Myometrial cell (primary cell): ENCODE measurements at places on chromosomes 1 and 21. TPM values are rescaled to one million over a fixed set of nuclear protein-coding genes. Genes with fewer than 3 reads are reported as not detected.

The CD5L gene
- total RNA-seq: not detected in 2 replicates

The IL10 gene
- total RNA-seq: not detected in 2 replicates

The CCDC30 gene
- 0.29 and 0.71 TPM in 2 replicates for total RNA-seq

The KCNH1 gene
- total RNA-seq: not detected in 2 replicates

The HFM1 gene
- total RNA-seq: not detected in 2 replicates

The USP33 gene
- total RNA-seq: 35.5 and 44.0 TPM in 2 replicates

The LRRC3 gene
- total RNA-seq: 0.18 and 0.29 TPM in 2 replicates

The OR2L8 gene
- not detected in 2 replicates for total RNA-seq

The MCOLN2 gene
- 0.53 and 1.7 TPM in 2 replicates for total RNA-seq

The KRTAP19-8 gene
- not detected in 2 replicates for total RNA-seq

The TIE1 gene
- total RNA-seq: 4.6 and 9.9 TPM in 2 replicates

The CCDC185 gene
- total RNA-seq: not detected in 2 replicates

The IARS2 gene
- total RNA-seq: 66.9 and 92.3 TPM in 2 replicates

The NTRK1 gene
- 1.2 TPM in 1 of 2 replicates, not detected in the other for total RNA-seq

The KAZN gene
- total RNA-seq: 0.89 and 2.6 TPM in 2 replicates

The GPR61 gene
- not detected in 2 replicates for total RNA-seq

The LCE6A gene
- total RNA-seq: not detected in 2 replicates

The KCNK2 gene
- 7.8 and 11.5 TPM in 2 replicates for total RNA-seq

The CDA gene
- total RNA-seq: 25.4 and 31.5 TPM in 2 replicates

The UTS2 gene
- not detected in 2 replicates for total RNA-seq

The SPATA17 gene
- total RNA-seq: under 0.01 and 0.18 TPM in 2 replicates

The LCE2B gene
- total RNA-seq: not detected in 2 replicates

The ADAMTSL4 gene
- total RNA-seq: 13.8 and 14.9 TPM in 2 replicates

The BMP8B gene
- total RNA-seq: not detected in 2 replicates

The KCNJ10 gene
- not detected in 2 replicates for total RNA-seq

The DNAJC11 gene
- 25.4 and 27.6 TPM in 2 replicates for total RNA-seq

The KLHDC7A gene
- not detected in 2 replicates for total RNA-seq

The NBPF6 gene
- not detected in 2 replicates for total RNA-seq

The AKNAD1 gene
- total RNA-seq: 1.2 TPM in 1 of 2 replicates, not detected in the other

The NID1 gene
- 260 and 295 TPM in 2 replicates for total RNA-seq

The BARHL2 gene
- not detected in 2 replicates for total RNA-seq

The CLEC20A gene
- 1.4 TPM in 1 of 2 replicates, not detected in the other for total RNA-seq

The KANK4 gene
- total RNA-seq: not detected in 2 replicates

The CR2 gene
- total RNA-seq: not detected in 2 replicates

The TMEM240 gene
- total RNA-seq: 18.3 and 20.5 TPM in 2 replicates

The OLFM3 gene
- not detected in 2 replicates for total RNA-seq

The LORICRIN gene
- total RNA-seq: not detected in 2 replicates
